ENCODE measurements at places on chromosomes 7 and 10.
A peak's percentile ranks its signal among the peaks of the same experiment; 100 is the strongest.

GRCh38 chr7:86814661-86815379 lies 171.1 kb downstream of the GRM3 start:
- DNase-seq, result no peak

DNA sequence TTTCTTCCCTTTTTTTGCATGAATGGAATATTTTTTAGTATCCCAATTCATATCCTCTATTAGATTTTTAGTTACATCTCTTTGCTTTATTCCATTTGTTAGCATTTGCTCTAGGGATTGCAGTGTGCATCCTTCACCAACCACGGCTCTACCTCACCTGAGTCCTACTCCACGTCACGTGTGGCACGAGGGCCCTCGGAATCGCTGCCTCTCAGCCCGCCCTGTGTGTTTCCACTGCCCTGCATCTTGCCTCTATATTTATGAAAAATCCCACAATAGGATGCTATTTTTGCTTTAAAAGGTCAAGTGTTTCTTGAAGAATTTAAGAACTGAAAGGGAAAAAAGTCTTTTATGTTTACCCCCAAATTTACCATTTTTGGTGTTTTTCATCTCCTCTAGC lies 41.0 kb downstream of the CFAP46 start:
- DNase-seq, result peak; percentile 22

DNA sequence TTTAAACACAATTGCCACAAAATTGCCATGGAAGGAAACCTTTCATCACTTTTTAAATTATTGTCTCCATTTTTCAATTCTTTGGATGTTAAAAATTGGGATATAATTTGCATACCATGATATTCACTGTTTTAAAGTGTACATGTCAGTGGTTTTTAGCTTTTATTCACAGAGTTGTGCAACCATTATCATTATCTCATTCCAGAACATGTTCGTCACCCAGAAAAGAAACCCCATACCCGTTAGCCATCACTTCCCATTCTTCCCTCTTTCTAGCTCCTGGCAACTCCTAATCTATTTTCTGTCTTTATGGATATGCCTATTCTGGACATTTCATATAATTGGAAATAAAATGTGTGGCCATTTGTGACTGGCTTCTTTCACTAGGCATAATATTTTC lies 260.3 kb upstream of the FERD3L start:
- no peak for DNase-seq

DNA sequence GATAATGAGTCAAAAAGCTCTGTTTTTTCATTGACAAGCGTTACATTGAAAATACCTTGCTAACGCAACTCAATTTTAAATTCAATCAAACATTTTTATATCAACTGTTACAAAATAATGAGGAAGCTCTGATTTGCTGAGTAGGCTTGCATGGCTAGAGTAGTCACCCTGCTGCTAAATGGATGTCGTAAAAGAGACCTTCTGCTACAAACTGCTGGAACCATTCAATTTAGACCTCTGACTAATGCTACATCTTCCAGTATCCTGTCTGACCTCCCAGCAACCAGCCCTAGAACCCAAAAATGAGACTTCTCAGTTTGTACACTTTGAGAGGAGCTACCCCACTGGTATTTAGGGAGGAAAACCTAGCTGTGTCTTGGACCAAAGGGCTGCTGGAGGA lies 84.0 kb upstream of the ELMO1 start:
- DNase-seq, result no peak

DNA sequence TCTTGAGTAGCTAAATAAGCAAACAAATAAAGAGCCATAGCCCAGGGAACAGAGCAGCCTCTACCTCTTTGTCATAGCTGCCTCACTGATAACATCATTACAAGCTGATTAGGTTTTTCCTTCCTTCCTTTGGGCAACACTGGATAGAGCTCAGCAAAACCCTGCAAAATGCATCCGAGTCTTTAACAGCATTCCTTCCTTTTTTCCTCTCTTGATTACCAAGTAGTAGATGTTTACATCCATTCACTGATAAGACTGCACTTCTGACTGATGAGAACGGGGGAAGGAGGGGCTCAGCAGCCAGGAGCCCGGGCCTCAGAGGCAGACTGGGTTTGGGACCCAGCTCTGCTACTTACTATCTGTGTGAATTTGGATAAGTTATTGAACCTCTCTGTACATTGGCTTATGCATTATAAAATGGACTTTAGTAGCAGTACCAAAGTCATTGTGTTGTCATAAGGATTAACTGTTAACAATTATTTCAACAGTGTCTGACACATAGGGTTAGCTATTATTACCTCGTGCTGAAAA lies 214.2 kb downstream of the ANK3 start:
- no peak for DNase-seq

DNA sequence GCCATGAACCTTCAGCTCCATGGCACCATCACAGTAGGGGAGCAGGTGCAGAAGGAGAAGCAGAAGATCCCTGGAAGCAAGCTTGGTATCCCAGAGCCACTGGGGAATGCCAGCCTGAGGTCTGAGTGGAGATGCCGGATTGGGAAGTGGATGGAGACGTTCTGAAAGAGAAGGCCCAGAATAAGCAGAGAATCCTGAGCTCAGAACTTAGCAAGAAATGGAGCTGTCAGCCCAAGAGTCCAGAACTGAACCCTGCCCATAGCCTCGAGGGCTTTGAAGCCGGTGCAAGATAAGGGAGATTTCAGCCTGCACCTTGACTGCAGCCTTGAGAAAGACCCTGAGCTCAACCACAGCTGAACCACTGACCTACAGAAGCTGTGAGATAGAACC lies 13.9 kb upstream of the GDF10 start:
- no peak for DNase-seq

DNA sequence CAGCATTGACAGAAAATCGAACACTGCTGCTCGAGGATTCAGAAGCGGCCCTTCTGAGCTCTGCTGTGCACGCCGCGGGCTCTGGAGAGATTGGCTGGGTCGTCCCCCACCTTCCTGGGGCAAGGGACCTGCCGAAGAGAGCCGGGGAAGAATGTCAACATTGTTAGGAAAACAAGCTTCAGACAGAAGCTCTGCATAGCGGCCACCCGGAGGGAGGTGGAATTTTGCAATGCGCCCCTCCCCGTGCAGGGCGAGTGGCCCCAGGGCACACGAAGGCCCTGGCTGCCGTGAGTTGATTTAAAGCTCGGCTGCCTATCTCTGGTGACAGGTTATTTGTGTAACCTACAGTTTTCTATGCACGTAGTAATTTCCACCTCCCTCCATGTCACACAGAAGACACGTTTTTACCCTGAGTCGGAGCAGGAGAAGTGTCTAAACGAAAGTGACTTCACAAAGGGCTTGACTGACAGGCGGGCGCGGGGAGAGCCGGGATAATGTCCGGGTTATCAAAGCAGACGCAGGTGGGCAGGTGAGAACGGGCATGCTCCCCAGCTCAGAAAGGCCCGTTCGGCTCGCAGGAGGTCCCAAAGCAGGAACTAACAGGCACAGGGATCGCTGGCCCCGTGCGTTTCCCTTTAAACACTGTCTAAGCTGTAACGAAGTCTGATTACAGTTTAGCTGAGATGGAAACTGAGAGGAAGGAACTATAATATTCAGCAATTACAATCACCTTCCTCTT lies 84.6 kb downstream of the PDGFA start:
- no peak for DNase-seq

GRCh38 chr7:86214734-86215133 lies 429.0 kb upstream of the GRM3 start:
- DNase-seq, result no peak

- DNase-seq, result no peak
Observed at GRCh38 chr10:93131986-93132385, 58.3 kb downstream of the CYP26A1 start.

DNA sequence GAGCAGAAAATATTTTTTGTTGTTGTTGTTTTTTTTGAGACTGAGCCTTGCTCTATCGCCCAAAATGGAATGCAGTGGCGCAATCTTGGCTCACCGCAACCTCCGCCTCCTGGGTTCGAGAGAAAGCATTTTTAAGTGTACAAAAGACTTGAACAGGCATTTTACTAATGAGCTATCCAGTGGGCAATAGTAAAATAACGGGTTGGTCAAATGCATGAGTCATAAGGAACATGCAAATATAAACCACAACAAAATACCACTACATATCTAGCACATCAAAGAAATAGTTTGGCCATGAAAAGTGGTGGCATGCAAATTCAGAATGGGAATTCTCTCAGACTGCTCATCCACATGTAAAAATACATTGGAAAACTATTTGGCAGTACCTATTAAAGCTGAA lies 71.7 kb upstream of the TMEM106B start:
- no peak for DNase-seq

DNA sequence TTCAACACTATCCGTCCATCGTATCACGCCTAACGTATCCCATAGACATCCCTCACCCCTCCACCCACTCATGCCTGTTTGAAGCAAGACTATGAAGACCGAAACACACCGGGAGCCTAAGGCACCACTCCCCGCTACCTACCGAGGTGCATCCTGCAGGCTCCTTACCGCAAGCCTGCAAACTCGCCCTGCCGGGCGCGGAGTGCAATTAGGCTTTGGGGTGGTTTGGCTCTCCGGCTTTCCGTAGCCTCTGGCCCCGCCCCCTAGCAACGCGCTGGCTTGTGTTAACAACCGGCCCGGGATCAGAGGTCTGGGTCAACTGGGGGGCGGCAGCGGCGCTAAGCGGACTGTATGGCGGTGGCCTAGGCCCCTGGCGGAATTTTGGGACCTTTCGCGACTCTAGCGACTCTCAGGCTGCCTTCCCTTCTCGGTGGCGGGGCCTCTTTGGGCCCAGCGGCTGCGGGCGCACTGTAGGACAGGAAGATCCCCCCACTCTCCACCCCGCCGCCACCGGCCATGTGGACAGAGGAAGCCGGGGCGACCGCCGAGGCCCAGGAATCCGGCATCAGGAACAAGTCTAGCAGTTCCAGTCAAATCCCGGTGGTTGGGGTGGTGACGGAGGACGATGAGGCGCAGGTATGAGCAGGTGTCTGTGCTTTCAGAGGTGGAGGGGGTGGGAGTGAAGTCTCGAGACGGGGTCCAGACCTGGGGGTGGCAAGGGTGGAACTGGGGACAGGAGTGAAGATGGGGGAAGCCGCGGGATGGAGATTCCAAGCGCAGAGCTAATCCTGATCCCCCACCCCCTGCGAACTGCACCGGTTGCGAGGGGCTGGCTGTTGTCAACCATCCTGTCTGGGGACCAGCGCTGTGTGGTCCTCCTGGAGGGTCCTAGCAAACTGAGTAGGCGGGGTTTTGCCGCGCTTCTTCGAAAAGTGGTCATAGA lies at the start of gene CFAP69:
Gene CFAP69 (plus strand): TSS at position 266 of the 943 bp plus-strand sequence. CDS start 251 bp downstream, at position 517.
- DNase-seq, result peak; percentile 96

- DNase-seq, result no peak
Observed at GRCh38 chr7:156175003-156175402, 362.7 kb upstream of the SHH start.

- no peak for DNase-seq
Observed at GRCh38 chr10:34437906-34438305, 377.2 kb downstream of the PARD3 start.

DNA sequence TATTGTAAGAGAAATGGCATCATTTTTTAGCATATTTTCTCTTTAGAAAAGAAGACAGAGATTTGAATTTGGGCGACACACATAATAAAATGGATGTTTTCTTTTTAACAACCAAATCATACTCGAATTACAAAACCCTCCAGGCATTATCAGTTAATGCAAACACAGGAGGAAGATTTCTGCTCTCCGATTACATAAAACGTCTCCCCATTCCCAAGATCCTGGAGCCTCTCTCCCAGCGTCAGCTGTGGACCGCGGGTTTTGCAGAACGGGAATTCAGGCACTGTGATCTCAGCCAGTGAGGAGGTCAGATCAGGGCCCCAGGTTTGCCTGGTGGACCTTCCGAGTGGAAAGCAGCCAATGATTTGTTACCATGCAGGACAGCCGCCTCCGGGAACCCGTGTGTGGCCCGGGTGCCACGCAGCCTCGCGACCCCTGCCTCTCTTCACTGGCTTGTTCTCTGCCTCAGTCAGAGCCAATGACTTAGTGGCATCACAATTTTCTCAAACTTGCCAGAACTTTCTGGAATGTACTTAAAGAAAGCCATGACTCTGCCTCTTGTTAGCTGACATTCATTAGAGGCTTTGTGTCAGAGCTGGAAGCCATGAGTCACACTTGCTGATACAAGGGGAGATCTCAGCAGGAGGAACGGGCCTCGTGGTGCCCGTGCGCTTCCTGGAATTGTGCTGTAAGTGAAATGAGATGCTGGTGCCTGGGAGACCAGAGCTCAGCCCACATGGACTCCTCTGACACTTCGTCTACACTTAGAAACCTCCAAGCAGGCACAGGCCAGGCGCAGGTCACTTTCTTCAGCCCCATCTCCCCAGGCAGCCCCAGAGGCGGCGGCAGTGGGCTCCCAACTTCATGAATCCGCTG lies 246.1 kb downstream of the KLF6 start:
- no peak for DNase-seq

- DNase-seq, result no peak
Observed at GRCh38 chr10:1434912-1435692, 302.2 kb downstream of the ADARB2 start.

DNA sequence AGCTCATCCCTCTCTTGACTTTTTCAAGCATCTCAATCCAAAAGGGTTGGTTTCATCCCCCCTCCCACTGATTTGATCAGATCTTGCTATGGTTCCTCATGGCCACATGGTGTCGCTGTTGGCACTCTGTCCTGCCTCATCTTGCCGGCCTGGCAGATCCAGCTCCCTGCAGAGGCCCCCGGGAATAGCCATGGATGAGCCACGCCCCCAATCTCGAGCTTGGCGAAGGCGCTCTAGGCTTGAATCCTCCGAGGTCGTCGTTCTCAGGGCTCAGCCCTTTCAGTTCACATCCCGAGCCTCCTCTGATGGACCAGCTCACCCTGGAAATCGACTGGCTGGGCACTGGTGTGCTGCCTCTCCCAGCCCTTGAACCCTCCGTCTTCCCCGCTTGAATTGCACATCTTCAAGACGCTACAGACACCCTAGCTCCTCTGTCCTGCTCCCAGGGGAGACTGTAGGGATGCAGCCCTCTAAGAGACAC lies 628.7 kb downstream of the TYW1 start:
- peak; percentile 88 for DNase-seq

GRCh38 chr10:722281-723060 lies 33.0 kb upstream of the DIP2C start:
- DNase-seq, result no peak

- DNase-seq, result no peak
Observed at GRCh38 chr7:148916186-148916585, 32.1 kb upstream of the EZH2 start.

- DNase-seq, result peak; percentile 36
Observed at GRCh38 chr7:94183289-94183749, 179.2 kb upstream of the BET1 start.

DNA sequence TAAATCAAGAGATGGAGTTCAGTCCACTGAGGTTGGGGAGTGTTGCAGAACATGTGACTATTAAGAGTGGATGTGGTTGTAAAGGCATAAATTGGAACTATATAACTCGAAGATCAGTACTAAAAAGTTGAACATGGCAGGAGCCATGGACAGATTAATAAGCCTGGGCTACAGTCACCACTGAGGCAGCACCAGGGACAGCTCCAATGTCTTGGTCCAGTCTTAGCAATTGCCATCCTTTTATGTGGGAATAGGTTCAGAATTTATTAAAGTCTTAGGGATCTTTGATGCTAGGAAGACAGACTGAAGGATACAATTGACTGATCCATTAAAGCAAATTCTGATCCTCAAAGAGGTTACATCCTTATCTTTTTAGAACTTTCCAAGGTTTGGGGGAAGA lies 156.6 kb downstream of the ADRA2A start:
- DNase-seq, result no peak
